GOT3 (cell line): ENCODE measurements at places on chromosomes 13 and 19.

GRCh38 chr19:48720251-48720612, 707 bp upstream of the MAMSTR start:
- DNase-seq = no peak

GRCh38 chr13:47437406-47437805, 540.6 kb upstream of the HTR2A start:
- DNase-seq = no peak

DNA sequence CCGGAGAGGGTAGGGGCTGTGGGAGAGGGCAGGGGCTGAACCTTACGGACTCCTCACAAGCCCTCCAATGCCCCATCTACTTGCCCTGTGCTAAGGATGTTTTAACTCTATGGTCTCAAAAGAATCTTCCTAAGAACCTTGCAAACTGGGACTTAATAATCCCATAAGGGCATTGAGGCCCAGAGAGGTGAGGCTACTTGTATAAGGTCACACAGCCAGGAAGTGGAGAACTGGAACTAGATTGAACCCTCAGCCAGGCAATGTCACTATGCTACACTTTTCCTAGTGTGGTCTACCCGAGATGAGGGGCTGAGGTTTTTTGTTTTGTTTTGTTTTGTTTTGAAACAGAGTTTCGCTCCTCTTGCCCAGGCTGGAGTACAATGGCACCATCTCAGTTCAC, 10.5 kb upstream of the APOC4 start:
- no peak for DNase-seq

- DNase-seq = no peak
These were observed 91.7 kb upstream of the ANKRD10 start for GRCh38 chr13:111006506-111007031.

- DNase-seq = no peak
These were observed 327.0 kb downstream of the UQCRFS1 start for GRCh38 chr19:28885965-28886364.

DNA sequence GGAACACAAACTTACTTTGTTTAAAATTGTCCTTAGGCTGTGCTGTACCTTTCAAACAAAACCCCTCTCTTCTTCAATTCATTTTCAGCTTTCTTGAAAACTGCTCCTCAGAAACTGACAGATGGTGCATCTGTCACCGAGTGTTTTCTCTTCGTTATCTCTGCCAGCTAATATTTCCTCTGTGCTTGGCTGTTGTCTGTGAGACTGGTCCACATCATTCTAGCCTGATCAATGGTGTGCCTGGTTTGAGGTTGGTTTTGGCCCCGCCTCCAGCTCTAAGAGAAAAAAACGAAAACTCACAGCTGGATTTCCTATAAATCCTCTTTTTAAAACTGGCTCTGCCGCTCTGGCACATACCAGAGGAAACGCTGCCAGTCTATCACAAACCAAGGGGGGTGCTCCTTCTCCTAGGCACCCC, 79.7 kb downstream of the STARD13 start:
- no peak for DNase-seq

- no peak for DNase-seq
These were observed 4.9 kb upstream of the IFNL4 start for GRCh38 chr19:39253374-39254149.

DNA sequence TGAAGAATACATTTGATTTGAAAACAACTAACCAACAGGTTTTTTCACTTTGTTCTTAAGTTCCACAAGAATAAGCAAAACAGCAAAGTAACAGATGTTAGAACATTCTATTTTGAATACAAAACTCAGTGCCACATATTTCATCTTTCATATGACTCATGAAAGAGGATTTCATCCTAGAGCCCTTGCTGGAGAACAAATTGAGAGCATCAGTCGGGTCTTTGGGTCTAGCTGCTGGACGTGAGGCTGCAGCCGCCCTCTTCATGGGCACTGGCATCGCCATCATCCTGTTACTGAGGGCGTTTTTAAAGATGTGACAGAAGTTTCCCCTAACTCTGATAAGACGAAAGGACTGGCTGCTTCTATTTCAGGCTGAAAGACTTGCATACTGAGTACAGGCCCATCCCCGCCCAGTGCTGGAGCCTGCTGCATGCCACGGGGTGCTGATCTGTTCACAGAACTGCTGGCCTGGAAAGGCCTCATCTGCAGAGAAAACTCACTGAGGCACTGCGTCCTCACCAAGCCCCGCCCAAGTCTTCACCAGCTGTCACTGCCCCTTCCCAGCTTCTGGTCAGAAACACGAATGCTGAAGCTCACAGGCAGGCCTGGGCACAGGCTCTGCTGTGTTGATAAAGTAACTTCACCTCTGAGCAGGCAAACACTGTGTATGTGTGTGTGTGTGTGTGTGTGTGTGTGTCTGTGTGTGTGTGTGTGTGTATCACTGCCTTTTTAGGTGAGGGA, 101.4 kb downstream of the TUBGCP3 start:
- no peak for DNase-seq

- DNase-seq = no peak
These were observed 7.8 kb downstream of the ILF3 start for GRCh38 chr19:10661946-10662345.

- DNase-seq = no peak
These were observed 149.7 kb upstream of the SERP2 start for GRCh38 chr13:44223770-44224444.

DNA sequence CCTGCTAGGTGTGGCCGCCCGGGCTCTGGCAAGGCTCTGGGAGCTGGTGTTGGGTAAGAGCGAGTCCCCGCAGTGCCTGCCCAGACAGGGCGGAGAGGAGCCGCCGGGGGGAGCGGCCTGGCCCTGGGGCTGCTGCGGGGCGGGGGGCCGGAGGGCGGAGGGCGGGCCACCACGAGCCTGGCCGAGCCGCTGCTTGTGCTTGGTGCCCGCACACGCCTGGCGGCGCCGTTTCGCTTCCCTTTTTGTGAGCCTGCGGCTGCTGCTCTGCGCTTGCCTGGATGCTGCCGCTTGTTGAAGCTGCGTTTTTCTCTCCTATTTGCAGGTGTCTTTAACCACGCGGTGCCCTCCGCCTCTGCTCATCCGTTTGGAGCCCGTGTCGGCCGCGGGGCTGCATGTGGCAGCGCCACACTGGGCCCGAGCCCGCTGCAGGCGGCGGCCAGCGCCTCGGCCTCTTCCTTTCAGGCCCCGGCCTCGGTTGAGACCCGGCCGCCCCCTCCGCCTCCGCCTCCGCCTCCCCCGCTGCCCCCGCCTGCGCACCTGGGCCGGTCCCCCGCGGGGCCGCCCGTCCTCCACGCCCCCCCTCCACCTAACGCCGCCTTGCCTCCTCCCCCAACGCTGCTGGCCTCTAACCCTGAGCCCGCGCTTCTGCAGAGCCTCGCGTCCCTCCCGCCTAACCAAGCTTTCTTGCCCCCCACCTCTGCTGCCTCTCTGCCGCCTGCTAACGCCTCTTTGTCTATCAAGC, 8.5 kb downstream of the PLEKHJ1 start:
- DNase-seq = no peak

DNA sequence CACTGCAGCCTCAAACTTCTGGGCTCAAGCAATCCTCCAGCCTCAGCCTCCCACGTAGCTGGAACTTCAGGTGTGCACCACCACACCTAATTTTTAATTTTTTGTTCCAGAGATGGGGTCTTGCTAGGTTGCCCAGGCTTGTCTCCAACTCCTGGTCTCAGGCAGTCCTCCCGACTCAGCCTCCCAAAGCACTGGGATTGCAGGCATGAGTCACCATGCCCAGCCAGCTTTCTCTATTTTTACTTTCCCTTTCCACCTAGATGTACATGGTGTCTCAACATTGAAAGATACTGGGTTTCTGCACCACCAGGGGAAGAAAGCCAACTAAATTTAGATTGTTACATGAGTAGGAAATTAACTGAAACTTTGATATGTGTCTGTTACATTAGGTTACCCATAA, 13.8 kb upstream of the ZNF846 start:
- DNase-seq = no peak

DNA sequence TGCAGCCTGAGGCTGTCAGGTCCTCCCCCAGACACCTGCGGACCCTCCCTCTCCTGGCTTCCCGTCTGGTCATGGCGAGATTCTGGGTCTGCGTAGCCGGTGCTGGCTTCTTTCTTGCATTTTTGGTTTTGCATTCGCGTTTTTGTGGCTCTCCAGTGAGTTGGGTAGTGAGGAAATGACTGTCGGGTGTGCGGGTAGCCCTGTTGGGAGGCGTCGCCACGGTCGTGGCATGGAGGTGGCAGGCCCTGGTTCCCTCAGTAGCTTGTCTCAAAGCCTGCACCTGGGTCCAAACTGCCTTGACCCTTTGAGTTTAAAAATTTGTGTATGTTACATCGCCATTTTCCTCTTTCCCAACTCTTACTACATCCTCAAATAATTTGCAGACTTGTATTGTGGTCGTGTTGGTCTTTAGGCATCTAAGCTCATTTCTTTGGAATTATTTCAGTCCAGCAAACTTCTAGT, 344 bp downstream of the NHLRC3 start:
- DNase-seq = no peak

DNA sequence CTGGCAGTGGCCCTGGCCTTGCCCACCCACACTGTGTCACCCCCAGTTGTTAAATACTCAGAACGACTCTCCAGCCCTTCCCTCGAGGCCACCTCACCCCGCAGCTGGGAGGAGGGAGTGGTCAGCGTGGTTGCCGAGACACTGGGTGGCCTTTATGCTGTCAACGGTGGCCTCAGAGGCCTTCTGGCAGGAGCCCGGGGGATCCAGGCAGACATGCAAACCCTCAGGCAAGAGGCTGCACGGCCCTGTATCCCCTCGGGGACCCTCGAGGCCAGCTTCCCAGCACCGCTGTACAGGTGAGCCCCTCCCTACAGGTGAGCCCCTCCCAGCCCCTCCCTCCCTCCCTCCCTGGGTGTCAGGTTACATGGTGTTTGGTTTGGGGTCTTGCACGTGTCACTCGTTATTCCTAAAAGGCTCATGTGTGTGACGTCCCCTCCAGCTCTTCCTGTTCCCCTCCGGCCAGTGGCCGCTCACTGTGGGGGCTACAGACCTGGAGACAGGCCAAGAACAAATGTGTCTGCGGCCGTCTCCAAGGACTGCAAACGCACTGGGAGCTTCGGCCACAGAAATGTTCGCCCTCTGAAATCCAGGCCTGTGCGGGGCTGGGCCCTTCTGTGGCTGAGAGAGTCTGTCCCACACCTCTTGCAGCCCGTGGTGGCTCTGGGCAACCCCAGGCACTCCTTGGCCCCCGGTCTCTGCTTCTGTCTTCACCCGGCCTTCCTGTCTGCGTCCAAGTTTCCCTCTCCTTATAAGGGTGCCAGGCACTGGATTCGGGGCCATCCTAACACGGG, at the start of gene TEKTIP1:
Gene TEKTIP1, plus strand, starts transcription at position 210 of the 791 bp plus-strand sequence. Its CDS starts 4 bp downstream, at position 214.
- DNase-seq = no peak

DNA sequence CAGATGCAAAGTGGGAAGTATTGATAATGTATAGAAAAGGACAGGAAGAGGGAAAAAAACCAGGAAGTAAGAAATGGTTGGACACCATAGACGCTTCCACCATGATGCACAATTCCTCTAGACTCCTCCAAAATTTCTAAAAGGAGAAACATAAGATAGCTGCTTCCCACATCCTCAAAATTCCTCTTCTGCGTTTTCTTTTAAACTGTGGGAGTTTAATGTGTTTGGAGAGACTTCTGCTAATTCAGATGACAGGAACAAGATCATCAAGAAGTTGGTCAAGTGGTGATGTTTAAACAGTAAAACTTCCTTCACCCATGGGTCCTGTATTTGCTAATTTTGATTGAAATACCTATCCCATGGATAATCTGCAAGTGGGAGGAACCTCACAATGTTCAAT, 130.2 kb downstream of the IRS2 start:
- no peak for DNase-seq

DNA sequence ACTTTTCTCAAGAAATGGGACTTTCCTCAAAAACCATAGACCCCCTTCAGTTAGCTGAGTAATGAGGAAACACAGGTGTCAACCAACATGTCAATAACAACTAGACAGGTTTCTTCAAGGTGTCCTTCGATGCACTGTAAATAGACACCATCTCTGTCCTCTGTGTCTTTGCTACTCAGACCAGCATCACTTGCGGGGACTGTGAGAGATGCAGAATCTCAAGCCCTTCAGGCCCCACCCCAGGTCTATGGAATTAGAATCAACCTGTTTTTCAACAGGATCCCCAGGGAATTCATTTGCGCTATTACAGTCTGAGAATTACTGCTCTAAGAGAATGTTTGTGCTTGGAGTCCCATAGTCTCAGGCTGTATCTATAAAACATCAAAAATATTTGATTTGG, 469.9 kb downstream of the COG6 start:
- no peak for DNase-seq

GRCh38 chr13:98651744-98652143, 74.8 kb upstream of the STK24 start:
- DNase-seq = no peak

DNA sequence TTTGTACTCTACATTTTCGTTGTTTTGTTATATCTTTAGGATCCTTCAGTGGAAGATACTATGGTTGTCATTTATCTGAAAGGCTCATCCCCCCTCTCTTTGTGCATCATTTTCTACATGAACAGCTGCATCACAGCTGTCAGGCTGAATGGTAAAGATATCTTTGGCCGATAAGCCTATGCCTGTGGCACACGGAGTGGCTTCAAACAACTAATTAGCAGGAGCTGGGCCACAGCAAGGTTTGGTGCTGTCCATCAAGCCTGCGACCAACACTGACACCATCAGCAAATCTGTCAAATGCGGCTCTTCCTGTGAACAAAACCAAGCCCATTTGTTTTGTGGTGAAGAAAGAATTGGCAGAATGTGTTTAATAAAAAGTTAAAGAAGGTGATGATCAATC, 334.4 kb downstream of the PCDH9 start:
- no peak for DNase-seq

GRCh38 chr19:31985001-31985605, 360.3 kb upstream of the ZNF507 start:
- DNase-seq = no peak

- DNase-seq = no peak
These were observed 254.4 kb upstream of the KLF12 start for GRCh38 chr13:74388626-74389025.

DNA sequence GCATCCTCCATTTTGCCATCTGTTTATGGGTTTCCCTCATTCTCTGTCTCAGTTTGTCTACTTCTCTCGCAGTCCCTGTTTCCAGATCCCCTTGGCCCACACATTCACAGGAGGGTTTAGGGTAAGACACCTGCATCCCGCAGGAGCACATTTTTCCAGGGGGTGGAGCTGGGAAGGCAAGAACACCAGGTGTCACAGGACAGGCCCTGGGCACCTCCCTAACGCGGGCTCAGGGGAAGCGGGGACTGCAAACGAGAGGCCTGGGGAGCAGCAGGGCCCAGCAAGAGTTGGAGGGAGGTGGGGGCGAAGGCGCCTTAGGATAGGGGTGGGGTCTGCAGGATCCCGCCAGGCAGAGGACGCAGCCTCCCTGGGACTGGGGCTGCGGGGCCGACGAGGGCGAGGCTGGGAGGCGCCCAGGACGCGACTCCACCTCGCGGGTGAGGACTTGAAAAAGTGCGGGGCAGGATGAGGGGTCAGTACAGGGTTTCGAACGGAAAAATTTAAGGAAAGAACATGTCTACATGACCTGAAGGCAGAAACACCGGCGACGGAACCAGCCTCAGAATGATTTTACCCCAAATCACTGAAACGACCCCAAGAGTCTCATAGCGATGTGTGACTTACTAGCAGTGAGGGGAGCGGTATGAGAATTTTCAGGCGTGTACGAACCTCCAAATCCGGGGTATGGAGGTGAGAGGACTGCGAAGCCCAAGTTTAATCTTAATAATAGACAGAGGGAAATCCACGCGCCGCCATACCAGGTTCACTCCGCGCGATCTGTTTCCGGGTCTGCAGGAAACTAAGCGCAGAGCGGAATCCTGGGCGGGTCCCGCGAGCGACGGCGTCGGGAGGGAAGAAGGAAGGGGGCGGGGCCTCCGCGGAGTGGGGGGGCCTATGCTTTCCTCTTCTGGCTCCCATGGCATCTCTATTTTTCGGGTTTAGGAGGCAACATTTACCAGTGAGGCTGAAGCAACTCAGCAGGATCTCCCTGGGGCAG, 7.1 kb upstream of the ERVV-2 start:
- no peak for DNase-seq
